ENCODE measurements at places on chromosomes 2 and 18.

DNA sequence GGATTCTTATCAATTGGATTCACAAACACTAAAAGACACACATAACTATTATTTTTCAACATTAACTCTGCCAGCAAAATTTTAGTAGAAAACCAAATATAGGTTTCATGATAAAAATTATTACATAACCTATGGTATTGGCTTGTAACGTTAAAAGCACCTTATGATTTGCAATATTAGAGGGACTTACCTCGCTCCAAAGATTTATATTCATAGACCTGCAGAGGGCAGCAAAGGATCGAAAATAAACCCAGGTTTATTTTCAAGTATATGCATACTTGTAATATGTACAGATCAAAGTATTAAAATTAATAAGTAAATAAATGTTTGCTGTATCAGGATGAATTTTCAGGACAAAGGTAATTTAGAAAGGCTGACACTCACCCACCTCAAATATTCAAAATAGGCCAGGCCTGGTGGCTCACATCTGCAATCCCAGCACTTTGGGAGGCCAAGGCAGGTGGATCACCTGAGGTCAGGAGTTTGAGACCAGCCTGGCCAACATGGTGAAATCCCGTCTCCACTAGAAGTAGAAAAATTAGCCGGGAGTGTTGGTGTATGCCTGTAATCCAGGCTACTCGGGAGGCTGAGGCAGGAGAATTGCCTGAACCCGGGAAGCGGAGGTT lies 45.3 kb downstream of the LRPPRC start:
- peak; percentile 41 for DNase-seq

- DNase-seq = no peak
Measured at GRCh38 chr2:1641523-1641922, 102.8 kb downstream of the PXDN start.

GRCh38 chr2:9004338-9005204 lies 1.1 kb upstream of the MBOAT2 start:
- DNase-seq = no peak

DNA sequence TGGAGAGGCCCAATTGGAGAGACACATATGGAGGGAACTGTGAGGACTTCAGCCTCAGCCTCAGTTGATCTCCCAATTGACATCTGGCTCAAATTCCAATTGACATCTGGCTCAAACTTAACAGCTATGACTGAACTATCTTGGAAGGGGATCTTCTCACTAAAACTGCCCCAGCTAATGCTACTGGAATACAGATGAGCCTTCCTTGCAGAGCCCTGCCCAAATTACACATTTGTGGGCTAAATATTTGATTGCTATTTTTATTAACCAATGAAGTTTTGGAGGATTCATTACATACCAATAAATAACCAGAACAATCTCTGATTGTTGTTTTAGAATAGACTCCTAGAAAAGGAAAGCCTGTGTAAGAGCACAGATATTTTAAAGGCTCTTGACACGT lies 189.0 kb upstream of the THUMPD2 start:
- no peak for DNase-seq

DNA sequence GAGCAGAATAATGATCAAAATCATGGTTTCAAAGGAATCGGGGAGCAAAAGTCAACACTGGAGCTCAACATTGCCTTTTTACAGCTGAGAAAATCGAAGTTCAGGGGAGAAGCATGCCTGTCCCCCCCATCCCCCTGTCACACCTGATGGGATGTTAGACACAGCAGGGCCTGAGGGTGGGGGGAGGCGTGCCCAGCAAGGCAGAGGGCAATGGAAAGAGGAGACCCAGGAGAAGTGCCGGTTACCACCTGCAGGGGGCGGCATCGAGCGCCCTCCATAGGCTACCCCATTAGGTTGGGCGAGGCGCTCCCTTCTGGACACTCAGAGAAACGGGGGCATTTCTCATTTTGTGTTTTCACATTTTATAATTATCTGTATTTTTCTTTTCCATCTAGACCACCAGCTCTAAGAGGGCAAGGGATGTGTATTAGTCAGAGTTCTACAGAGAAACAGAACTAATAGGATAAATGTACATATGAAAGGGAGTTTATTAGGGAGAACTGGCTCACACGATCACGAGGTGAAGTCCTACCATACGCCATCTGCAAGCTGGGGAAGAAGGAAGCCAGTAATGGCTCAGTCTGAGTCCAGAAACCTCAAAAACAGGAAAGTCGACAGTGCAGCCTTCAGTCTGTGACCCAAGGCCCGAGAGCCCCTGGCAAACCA lies 271.3 kb downstream of the LRATD1 start:
- DNase-seq = peak; percentile 16

DNA sequence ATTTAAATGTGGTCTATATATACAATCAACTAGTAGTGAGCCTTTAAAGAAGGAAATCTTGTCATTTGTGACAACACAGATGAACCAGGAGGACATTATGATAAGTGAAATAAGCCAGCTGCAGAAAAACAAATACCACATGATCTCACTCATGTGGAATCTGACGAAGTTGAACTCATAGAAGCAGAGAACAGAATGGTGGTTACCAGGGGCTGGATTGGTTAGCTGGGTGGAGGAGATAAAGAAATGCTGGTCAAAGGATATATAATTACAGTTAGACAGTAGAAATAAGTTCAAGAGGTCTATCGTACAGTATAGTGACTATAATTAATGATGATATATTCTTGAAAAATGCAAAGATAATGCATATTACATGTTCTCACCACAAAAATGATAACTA lies 267.9 kb downstream of the FBXO15 start:
- DNase-seq = no peak

GRCh38 chr2:49831698-49832367 lies 677.5 kb upstream of the FSHR start:
- no peak for DNase-seq

- no peak for DNase-seq
Measured at GRCh38 chr2:96109361-96109680, 7.0 kb downstream of the ADRA2B start.

DNA sequence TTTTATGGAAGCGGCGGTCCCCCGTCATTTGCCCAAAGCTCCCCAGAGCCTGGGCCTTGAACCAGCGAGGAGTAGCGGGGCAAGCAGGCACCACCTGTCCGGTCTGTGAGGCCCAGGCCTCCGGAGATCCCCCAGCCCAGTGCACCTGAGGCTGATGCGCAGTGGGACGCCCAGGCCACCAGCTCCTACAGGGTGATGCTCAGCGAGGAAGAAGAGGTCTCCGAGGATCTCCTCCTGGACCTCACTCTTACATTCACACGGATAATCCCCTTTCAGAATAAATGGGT lies 220.2 kb downstream of the NDUFA10 start:
- no peak for DNase-seq

DNA sequence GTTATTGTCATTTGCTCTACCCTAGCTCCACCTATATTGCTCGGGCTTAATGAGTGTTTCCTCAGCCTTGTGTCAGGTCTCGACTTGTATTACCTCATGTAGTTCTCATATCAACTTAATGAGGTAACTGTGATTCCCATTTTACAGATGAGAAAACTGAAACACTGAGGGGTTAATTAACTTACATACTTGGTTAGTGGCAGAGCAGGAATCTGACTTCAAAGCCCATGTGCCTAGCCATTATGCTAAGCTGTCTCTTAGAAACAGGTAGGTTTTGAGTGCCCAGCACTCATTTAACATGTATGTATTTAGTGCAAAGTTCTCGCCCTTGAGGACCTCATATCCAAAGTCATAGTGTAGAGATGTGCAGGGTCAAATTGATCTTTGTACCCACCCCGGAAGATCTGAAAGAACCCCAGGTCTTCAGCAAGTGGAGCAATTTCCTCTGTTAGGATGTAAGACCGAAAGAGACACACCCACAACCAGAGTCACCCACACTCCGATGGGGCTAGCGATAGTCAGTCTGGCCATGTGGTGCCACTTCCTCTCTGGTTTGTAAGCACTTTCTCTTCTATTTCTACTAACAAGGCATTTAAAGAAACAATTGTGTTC lies 121.0 kb upstream of the SLC39A10 start:
- peak; percentile 82 for DNase-seq

GRCh38 chr18:62612776-62613175 lies 90.0 kb downstream of the ZCCHC2 start:
- DNase-seq = no peak

DNA sequence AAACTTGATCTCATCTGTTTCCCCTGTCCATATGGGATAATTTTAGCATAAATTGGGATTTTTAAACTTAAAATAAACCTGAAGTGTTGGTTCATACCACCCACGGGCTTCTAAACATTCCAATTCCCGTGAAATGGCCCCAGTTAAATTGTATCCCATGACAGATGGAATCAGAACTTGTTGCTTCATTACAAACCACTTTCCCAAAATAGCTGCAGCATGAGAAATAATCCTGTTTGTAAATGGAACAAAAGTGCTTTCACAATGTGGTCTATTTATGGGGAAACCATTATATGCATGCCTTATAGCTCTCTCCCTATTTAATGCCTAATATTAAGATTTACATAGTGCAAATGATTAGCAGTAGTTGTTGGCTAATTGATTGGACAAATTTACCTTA lies 15.9 kb downstream of the SCG2 start:
- no peak for DNase-seq

GRCh38 chr18:22311301-22311700 lies 106.4 kb downstream of the CTAGE1 start:
- no peak for DNase-seq

Measured in CD4-positive, alpha-beta T cell treated with Interleukin-15 for 4 hours (primary cell).